ENCODE measurements at places on chromosomes 2 and 18.
A peak's percentile ranks its signal among the peaks of the same experiment; 100 is the strongest.

DNA sequence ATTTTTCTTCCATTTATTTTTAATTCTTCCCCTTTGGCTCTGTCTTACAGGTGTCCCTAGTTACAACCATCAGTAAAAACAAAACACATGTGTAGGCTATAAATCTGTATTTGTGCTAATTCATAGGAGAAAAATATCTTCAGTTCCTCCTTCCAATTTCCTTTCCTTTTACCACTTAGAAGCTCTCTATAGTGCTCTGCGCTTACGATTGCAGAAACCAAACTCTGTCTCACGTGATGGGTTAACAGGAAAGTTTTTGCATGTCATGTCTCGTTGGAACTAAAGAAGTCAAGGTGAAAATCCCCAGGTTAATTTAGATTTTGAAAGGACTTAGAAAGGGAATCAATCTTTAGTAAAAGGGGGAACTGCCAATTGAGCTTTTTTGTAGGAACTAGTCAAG, 1390.5 kb upstream of the ZEB2 start:
- no peak for DNase-seq

GRCh38 chr2:165357758-165358157, 111.7 kb upstream of the CSRNP3 start:
- no peak for DNase-seq

DNA sequence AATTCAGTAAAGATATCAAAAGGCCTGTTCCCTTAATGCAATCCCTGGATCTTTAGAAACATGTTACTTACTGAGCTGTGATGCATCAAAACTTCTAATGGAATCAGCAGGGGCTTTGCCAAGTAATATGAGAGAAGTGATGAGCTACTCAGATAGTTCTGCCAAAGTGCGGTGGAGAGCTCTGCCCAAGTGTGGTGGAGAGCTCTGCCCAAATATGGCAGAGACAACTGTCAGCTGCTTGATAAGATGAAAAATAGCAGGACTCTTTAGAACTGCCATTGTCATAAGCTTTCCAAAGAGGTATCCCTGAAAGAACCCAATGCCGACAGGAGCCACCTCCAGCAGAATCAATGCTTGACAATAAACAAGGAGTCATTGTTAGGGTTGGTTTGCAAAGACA, 167.9 kb upstream of the SLC39A10 start:
- DNase-seq = no peak

DNA sequence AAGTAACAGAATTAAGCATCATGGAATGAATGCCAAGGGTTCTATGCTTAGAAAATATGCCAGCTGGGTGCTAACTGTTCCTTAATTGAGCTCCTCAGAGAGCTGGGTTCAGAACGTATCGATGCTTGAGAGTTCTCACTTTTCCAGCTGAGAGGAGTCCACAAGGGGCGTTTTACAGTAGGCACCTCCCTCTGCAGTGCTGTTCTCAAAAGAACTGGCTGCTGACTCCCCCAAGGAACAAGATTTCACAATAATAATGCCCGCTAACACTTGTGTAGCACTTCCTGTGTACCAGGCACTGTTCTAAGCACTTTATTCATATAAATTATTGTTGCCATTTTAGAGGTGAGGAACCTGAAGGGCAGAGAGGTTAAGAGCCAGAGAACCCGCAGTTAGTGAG, 18.1 kb upstream of the TMEM237 start:
- DNase-seq = no peak

GRCh38 chr2:230589497-230590015, 123.1 kb upstream of the CAB39 start:
- DNase-seq = no peak

DNA sequence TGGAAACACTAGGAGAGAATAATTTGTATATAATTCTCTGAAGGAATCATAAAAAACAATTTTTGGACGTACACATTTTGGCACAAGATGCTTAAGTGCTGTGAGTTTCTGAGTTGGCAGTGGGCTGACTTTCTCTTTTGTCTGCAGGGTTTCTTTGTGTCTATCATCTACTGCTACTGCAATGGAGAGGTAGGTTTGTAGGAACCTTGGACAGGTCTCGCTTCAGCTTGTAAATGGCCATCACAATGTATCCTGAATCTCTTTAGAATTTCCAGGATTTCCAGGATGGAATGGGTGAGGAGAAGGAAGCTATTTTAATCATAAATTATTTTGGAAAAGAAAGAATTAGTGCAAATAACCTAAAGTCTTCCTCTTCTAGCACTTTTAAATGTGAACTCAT, 83.9 kb downstream of the PTH2R start:
- DNase-seq = no peak

GRCh38 chr2:42906557-42907411, 114.4 kb upstream of the HAAO start:
- DNase-seq = no peak

- DNase-seq = no peak
Measured at GRCh38 chr2:95383635-95384027, 18.9 kb upstream of the FAHD2A start.

DNA sequence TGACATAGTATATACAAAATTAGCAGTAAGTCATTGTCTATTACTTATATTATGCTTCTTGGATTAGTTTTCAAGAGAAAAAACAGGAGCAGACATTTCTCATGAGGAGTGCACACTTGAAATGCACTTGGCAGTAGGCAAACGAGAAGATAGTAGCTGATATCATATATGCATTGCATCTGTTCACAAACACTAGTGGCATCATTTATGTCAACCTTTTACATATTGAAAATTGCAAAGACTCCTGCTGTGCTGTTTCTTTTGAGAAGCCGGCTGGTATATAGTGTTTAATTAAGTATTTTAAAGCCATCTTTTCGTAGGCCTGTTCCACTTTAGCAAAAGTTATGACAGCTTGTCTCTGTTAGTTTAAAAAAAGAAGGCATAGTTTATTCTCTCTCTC, 58.4 kb upstream of the SLC8A1 start:
- no peak for DNase-seq

GRCh38 chr18:50013363-50014138, 181.4 kb downstream of the MYO5B start:
- no peak for DNase-seq

GRCh38 chr2:152761214-152761613, 42.8 kb downstream of the ARL6IP6 start:
- DNase-seq = no peak

GRCh38 chr2:8681786-8682692, at the start of gene ID2:
Gene ID2 (plus strand): TSS chr2:8682056. CDS start chr2:8682166, 110 bp downstream.
- DNase-seq = peak; percentile 98

DNA sequence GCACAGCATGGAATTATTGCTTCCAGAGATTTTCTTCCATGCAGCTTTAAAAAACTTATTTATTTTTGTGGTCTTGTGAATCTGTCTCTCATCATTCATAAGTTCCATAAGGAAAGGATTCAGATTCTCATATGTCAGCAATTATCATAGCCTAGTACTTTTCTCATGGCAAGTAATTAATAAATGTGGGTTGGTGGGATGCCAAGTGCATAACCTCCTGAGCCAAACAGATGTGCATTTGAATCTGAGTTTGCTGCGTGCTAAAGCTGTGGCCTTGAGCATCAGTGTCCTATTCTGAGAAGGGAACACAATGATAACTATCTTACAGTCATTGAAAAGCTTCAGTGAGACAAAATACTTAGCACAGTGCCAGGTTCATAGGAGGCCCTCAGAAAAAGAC, 331.9 kb downstream of the PDE11A start:
- DNase-seq = no peak

DNA sequence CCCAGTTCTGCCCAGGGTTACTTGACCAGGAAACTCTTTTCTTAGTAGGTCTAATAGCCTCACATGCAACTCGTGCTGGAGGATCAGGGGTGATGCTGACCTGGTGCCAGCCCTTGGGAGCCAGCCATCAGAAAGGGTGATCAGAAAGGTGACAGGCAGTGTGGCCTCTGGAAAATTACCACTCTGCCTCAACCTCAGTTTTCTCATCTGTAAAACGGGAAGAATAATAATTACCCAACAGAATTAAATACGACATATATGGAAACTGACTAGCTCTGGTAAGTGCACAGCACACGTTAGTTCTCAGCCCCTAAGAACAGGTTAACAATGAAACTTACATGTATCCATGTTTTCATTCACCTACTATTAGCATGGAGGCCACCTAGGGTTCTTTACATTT, 157.6 kb downstream of the EN1 start:
- DNase-seq = no peak

DNA sequence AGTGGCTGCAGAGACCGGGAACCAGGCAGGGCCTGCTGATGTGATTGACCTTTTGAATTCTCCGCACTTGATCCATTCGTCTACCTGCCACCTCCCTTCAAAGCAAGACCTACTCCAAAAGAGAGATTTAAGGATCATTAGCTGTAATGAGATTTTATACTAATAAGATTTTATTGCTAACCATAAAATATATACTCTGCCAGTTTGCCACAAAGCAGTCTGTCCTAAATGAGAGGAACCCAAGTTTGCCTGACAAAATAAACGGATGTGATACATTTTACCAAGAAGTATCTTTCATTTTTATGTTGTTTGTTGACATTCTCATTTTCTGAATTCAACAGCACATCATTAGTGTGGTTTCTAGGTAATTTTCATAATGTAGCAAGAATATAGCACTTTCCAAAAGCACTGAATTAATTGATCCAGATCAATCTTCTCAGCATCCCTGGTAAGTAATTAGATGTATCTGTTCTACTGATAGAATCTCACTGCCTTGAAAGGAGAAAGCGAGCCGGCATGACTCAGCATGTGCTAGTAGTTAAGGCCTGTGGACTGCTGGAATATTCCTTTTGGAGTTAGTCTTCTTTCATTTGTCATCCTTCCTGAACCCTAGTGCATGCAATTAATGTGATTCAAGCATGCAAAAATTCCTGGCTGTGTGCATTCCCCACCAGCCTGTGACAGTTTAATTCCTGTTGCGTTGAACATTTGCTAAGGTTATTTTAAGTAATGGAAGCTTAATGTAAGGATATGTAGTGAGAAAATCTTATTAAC, 128.5 kb downstream of the ARL6IP6 start:
- DNase-seq = no peak

DNA sequence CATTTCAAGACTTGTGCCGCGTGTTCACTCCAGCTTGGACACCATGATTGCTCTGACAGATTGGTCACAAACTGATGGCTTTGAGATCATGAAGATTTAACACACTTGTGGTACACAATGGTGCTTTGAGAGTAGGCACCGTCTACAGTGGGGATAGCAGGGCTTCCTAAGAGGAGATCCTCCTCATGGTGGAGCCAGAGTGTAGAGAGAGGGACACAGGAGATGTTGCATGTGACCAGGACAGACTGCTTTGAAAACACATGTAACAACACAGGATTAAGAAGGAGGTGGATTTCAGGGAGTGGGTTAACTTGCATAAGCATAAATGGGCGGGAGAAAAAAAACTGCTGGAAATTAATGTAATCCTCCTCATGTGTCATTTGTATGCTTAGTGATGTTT, 95.7 kb upstream of the LINC00305 start:
- no peak for DNase-seq

DNA sequence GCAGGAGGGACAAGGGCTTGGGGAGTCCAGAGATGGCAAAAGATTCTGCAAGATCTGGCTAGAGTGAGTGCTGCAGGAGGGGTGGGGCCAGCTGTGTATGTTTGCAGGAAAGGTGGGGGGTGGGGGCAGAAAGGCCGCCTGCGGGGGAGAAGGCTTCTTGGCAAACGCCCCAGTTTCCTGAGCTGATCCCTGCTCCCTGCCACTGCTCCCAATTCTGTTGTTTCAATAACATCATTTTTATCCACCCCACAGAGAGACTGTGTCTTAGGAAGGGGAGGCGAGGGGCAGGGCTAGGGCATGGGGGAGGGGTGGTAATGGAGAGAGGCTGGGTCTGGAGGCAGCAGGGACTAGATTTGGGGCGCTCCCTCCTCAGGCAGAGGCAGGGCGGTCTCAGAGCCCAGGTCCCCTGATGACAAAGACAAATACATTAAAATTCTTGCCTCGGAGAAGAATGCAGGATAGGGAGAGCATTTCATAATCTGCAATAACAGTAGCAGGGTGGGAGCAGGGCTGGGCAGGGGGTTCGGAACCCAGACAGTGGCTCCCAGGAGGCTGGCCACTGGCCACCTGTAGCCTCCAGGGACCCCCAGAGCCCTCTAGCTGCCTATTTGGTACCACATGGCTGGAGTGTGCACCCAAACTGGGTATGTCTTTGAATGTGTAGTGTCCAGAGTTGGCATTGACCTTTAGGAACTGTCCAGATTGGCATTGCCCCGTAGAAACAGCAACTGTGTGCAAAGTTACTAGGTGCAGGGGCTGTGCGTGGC, 2.1 kb upstream of the WNT6 start:
- DNase-seq = no peak

DNA sequence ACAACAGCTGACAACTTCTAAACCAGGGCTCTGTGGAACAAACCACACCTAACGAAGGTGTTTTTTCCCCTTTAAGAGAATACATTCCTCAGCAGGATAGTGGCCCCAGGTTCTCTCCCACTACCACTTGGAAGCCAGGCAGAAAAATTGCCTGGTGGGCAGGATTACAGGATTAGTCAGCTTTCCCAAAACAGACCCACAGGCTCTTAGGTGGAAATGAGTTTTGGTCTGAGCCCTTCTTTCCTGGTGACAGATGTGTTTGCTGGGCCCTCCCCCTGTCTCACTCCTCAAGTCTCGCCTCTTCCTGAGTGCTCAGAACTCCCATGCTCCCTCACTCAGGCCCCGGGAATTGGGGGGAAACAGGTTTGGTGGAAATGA, 139.4 kb upstream of the HAAO start:
- DNase-seq = no peak

DNA sequence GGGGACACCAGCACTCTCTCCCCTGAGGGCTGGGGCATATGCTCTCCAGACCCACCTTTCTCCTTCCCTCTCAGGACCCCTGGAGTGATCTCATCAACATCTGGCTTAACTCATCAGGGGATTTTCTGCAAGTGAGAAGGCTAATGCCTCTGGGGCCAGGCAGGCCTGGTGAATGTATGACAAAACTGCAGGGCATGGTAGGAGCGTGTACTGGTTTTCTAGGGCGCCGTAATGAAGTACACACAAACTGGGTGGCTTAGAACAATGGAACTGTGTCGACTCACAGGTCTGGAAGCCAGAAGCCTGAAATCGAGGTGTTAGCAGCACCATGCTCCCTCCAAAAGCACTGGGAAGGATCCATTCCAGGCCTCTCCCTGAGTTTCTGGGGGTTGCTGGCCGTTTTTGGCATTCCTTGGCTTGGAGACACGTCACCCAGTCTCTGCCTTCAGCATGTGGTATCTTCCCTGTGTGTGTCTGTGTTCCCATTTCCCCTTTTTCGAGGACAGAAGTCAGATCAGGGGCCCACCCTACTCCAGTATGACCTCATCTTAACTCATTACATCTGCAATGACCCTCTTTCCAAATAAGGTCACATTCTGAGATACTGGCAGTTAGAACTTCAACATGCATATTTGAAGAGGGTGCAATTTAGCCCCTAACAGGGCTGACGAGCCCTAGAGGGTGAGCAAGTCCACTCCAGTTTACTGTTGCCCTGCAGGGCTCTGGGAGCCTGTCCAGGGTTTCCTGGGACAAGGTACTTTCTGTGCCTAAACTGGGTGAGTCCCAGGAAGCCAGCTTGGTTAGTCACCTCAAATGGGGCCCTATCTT, 45.5 kb upstream of the CAB39 start:
- no peak for DNase-seq

Measured in activated CD4-positive, alpha-beta T cell treated with anti-CD3 and anti-CD28 coated beads for 24 hours (primary cell).